Lung (tissue), 17 donors: ENCODE measurements at places on chromosomes 5 and 9. TPM values are rescaled to one million over a fixed set of nuclear protein-coding genes. Genes with fewer than 3 reads are reported as not detected.

DNA sequence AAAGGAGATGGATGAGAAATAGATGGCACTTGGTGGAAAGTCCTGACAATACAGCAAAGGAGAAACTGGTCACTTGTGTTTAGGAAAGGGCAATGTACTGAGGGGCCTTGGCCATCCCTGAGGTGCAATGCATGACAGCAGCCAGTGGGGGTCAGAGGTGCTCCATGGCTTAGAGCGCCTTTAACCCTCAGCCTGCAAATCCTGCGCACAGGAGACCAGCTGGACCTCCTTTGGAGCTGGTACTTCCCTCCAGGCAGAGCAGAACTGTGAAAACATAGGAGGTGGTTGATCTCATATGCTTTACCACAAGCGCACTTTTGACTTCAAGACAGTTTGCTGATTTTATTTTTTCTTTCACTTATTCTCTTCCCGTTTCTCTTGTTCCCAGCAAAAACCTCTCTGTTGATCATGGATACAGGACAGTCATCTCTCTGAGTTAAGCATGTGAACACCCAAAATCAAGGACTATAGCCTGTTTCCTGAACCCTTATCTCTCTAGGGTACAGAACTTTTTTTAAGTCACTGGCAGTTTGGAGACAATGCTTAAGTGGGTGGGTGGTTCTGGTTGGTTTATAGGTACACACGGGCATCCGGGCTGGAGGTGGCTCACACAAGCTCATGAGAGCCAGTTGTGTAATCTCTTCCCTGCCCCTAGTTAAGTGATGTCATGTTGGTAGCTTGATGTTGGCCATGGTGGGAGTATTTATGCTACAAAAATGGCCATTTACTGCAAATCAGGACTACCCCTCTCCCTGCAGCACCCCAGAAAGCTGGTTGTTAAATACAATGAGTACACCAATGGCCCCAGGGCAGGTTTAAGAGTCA lies 37.6 kb upstream of the ANKRD55 start:
- DNase-seq: peak; percentile 93

- DNase-seq: no peak
Observed at GRCh38 chr5:179250561-179251225, 94.6 kb downstream of the ADAMTS2 start.

- DNase-seq: no peak
Observed at GRCh38 chr9:98654247-98654646, 54.5 kb downstream of the GABBR2 start.

GRCh38 chr5:51987239-51987638 lies 604.0 kb downstream of the ISL1 start:
- DNase-seq: no peak

Gene ADGRV1
- 66.2 TPM for total RNA-seq
